ENCODE measurements at places on chromosomes 3 and 15.
A peak's percentile ranks its signal among the peaks of the same experiment; 100 is the strongest.

DNA sequence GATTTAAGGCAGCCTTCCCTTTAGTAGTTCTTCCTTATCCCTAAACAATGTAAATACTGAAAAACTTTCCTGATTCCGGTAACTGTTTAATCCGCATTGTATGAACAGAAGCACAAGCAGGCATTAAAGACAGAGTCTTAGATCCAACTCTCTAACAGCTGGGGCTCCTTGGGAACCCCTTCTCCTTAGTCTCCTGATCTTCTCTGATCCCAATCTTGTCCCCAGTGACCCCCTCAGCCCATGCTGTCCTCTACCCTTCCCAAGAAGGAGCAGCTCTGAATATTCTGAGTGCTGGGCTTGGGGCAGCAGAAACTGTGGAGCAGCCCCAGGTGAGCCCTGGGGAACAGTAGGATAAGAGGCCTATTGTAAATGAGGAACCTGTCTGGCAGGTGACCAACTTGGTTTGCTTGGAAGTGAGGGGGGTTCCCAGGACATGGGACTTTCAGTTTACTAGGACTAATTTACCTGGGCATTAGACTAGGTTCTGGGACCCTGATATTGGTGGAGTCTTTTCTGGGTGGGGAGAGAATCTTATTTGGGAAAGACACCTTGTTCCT is 13.0 kb upstream of the SLC30A4 start:
- no peaks in the 10 kb centered on the region for H3K36me3 ChIP-seq
- H3K4me3 ChIP-seq = no peak overlapping the region
- no peak overlapping the region for H3K27ac ChIP-seq
- H3K27me3 ChIP-seq = no peaks in the 10 kb centered on the region

DNA sequence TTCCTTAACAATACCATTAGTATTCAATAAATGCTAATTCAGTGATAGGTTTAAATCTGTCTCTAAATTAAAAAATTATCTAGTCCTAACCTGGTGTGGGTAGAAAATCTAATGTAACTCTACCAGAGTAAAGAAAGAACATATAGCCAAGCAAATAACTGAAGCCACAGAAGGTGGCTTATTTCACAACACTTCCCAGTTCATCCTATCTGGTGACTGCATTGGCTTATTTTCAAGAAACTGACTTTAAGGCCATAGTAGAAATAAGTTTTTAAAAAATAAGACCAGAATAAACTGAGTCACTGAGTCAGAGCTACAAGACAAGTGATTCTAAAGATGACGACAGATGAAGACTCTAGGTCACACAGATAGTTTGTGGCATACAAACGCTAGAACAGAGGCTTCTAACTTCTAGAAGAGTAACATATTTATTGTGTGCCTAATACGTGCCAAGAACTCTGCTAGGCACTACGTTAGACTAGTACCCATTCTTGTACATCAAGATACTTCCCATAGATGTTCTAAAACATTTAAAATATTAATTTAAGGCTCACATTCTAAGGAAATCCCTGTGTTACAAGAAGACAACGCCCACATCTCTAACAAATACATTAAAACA is 25.9 kb downstream of the TMCC1 start:
- H3K4me3 ChIP-seq = no peak overlapping the region
- no peaks in the 10 kb centered on the region for H3K4me1 ChIP-seq
- no peak overlapping the region for H3K27ac ChIP-seq

DNA sequence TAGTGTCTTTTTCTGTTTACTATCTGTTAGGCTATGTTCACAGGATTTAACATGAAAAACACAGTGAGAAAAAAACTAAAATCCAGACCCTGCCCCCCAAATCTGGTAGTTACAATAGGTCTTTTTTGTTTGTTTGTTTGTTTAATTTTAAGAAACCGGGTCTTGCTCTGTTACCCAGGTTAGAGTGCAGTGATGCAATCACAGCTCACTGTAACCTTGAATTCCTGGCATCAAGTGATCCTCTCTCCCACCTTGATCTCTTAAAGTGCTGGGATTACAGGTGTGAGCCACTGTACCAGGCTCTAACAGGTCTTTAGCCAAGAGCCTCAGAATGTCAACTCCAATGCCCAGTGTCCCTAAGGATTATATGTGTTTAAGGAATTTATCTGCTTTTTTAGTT is 88.0 kb upstream of the GOLIM4 start:
- H3K27ac ChIP-seq = no peak overlapping the region
- H3K27me3 ChIP-seq = no peaks in the 10 kb centered on the region
- no peaks in the 10 kb centered on the region for H3K4me1 ChIP-seq
- no peak for DNase-seq
- no peaks in the 10 kb centered on the region for H3K36me3 ChIP-seq
- H3K4me3 ChIP-seq = no peak overlapping the region

DNA sequence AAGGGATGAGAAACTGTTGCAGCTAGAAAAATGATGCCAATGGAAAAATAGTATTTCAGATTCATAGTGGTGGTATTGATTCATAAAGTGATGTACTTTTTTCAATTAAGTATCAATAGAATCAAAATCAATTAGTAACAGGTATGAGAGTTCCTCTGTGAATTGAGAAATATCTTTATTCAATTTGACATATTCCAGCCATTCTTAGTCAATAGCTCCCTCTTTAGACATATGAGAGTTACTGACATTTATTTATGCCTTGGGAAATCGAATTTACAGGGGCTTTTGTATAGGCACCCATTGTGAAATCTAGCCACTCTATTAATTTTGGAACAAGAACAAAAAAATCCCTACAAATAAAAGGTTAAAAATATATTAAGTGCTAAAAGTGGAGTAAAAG is 386.9 kb upstream of the CNTN3 start:
- H3K36me3 ChIP-seq = no peaks in the 10 kb centered on the region
- H3K27me3 ChIP-seq = no peaks in the 10 kb centered on the region
- DNase-seq = no peak
- H3K27ac ChIP-seq = no peak overlapping the region
- H3K4me3 ChIP-seq = no peak overlapping the region

DNA sequence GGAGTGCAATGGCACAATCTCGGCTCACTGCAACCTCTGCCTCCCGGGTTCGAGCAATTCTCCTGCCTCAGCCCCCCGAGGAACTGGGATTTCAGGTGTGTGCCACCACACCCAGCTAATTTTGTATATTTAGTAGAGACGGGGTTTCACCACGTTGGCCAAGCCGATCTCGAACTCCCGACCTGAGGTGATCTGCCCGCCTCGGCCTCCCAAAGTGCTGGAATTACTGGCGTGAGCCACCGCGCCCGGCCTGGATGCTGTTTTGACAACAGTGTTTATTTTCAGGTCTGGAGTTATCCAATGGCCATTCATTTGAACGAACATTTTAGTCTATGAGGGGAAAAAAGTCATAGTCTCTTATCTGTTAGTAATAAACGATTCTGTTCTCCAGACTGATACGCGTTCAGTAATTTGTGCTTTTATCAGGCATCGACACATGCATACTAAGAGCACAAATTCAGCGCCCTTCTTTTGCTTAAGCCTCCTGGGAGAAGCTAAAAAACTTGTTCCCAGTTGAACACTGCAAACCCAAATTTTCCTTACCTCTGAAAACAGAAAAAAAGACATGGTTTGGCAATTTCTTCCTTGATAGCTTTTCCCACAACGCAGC is 1.3 kb downstream of the B3GALNT1 start:
- peak overlapping the region; percentile 77 for H3K4me3 ChIP-seq
- H3K27ac ChIP-seq = no peak overlapping the region
- H3K4me1 ChIP-seq = no peaks in the 10 kb centered on the region
- no peaks in the 10 kb centered on the region for H3K36me3 ChIP-seq

- H3K4me1 ChIP-seq = peaks cover 10% of the 10 kb centered on the region
- no peaks in the 10 kb centered on the region for H3K27me3 ChIP-seq
- no peak overlapping the region for H3K27ac ChIP-seq
- no peak for DNase-seq
- no peak overlapping the region for H3K4me3 ChIP-seq
- H3K36me3 ChIP-seq = peaks cover 4% of the 10 kb centered on the region
These were observed 27.9 kb downstream of the SYNM start for GRCh38 chr15:99132634-99133287.

- no peaks in the 10 kb centered on the region for H3K36me3 ChIP-seq
- no peak overlapping the region for H3K4me3 ChIP-seq
- DNase-seq = no peak
- no peak overlapping the region for H3K27ac ChIP-seq
- H3K27me3 ChIP-seq = no peaks in the 10 kb centered on the region
- H3K4me1 ChIP-seq = no peaks in the 10 kb centered on the region
These were observed 44.6 kb upstream of the NEDD4 start for GRCh38 chr15:56038015-56038414.
